Activated naive CD8-positive, alpha-beta T cell treated with anti-CD3 and anti-CD28 coated beads for 36 hours (primary cell): ENCODE measurements at places on chromosomes 16 and 17. TPM values are rescaled to one million over a fixed set of nuclear protein-coding genes. Genes with fewer than 3 reads are reported as not detected.

- H3K4me1 ChIP-seq: peaks cover 5% of the 10 kb centered on the region
- no peak for DNase-seq
- H3K27ac ChIP-seq: no peak overlapping the region
- H3K4me3 ChIP-seq: no peak overlapping the region
- H3K27me3 ChIP-seq: no peaks in the 10 kb centered on the region
These were observed 11.1 kb downstream of the C16orf86 start for GRCh38 chr16:67677712-67678111.

VPS9D1 gene
- 1.6 TPM for total RNA-seq

SLC16A6 gene
- total RNA-seq: 6.0 TPM

- DNase-seq: no peak
- H3K27ac ChIP-seq: no peak overlapping the region
- no peaks in the 10 kb centered on the region for H3K36me3 ChIP-seq
- H3K4me1 ChIP-seq: peaks cover 11% of the 10 kb centered on the region
- H3K4me3 ChIP-seq: no peak overlapping the region
These were observed 102.2 kb downstream of the CDK5R1 start for GRCh38 chr17:32588982-32589381.

- no peak overlapping the region for H3K27ac ChIP-seq
- no peak overlapping the region for H3K4me3 ChIP-seq
- peaks cover 74% of the 10 kb centered on the region for H3K27me3 ChIP-seq
- H3K4me1 ChIP-seq: peaks cover 4% of the 10 kb centered on the region
- no peak for DNase-seq
These were observed 60.3 kb upstream of the CIBAR2 start for GRCh38 chr16:85172455-85173145.

DNA sequence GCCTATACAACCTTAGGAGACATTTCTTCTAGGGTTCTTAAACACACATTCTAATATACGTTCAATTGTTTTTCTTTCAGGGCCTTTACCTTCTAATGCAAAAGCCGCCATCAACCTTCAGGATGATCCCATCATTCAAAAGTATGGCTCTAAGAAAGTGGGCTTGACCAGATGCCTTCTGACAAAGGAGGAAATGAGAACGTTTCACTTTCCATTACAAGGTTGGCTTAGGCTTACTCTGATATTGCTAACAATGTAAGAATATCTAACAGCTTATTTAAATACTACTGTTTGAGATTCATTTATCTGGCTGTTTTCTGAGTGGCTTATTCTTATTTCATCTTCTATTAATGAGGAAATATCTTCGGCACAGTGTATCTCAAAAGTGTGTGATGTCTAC, 15.4 kb downstream of the REXO5 start:
- no peak overlapping the region for H3K27ac ChIP-seq
- H3K4me3 ChIP-seq: no peak overlapping the region
- H3K4me1 ChIP-seq: peaks cover 12% of the 10 kb centered on the region
- DNase-seq: no peak
- no peaks in the 10 kb centered on the region for H3K27me3 ChIP-seq

- no peak for DNase-seq
- H3K27me3 ChIP-seq: no peaks in the 10 kb centered on the region
- no peak overlapping the region for H3K4me3 ChIP-seq
- peak overlapping the region; percentile 79 for H3K27ac ChIP-seq
- H3K36me3 ChIP-seq: peaks cover 15% of the 10 kb centered on the region
These were observed 7.4 kb downstream of the MPG start for GRCh38 chr16:85407-85782.

ASGR1 gene
- 2.8 TPM for total RNA-seq

DNA sequence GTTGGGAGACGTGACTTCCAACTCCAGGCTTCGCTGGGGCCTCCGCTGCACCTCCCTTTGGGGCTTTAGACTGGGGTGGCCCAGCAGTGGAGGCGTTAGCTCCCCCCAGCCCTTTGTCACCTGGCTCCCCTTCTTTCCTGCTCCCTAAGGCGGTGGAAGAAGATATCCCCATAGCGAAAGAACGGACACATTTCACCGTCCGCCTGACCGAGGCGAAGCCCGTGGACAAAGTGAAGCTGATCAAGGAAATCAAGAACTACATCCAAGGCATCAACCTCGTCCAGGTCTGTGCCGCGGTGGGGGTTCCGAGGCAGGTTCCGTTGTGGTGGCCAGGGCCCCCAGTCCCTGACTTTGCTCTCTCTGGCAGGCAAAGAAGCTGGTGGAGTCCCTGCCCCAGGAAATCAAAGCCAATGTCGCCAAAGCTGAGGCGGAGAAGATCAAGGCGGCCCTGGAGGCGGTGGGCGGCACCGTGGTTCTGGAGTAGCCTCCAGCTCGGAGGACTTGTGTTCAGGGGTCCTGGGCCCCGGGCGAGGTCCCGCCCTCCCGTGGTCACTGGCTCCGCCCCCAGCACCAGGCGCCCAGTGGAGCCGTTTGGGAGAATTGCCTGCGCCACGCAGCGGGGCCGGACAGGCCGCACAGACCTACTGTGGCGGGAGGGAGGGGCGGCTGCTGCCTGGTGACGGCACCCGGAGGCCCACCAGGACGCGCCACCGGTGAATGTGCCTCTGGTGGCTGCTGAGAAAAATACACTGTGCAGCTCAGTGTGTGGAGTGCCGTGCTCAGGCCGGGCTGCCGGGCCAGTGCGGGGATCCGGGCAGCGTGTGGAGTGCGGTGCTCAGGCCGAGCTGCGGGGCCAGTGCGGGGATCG, 3.8 kb downstream of the MRPL12 start:
- H3K27me3 ChIP-seq: no peaks in the 10 kb centered on the region
- no peak for DNase-seq
- H3K4me1 ChIP-seq: peaks cover 36% of the 10 kb centered on the region

DNA sequence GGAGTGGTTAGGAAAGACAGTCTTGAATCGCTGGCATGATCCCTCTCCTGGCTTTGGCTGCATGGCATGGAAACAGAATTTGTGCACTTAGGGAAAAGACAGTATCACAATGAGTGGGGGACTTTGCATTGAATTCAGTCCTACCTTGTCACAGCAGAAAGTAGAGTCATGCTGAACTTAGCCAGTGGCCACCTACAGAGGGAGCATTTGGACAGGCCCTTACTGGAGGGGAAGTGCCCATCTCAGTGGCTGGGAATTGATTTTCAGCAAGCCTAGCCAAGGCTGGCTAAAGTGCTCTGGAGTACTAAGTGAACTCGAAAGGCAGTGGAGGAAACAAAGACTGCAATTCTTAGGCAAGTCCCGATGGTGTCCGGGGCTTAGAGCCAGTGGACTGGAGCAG, 364.3 kb upstream of the TOM1L1 start:
- no peaks in the 10 kb centered on the region for H3K36me3 ChIP-seq
- H3K4me3 ChIP-seq: no peak overlapping the region
- H3K4me1 ChIP-seq: no peaks in the 10 kb centered on the region

DNA sequence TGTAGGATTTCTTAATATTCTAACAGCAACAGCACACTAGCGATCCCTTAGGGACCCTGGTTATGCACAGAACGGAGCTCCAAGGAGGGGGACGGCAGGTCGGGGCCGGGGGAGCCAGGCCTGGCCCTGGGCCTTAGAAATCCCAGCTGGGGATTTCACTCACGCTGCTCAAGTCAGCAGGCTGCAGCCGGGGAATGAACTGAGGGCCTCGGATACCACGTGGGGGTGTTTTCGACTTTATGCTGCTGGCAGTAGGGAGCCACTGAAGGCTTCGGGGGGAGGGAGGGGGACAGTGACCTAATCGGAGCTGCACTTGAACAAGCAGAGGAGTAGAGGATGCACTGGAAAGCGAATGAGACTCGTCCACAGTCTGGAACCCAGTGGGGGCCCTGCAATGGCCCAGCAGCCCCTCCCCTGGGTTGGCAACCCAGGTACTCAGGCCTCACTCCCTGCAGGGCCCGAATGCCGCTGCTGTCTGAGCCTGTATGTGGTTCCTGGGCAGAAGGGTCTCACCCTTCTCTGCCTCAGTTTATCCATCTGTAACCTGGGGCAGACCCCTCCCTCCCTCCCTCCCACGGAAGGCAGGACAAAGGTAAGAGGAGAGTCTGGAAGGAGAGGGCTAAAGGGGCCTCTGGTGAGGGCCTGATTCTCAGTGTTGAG, 53.7 kb downstream of the RPH3AL start:
- DNase-seq: no peak
- no peak overlapping the region for H3K4me3 ChIP-seq
- H3K27ac ChIP-seq: no peak overlapping the region
- H3K36me3 ChIP-seq: no peaks in the 10 kb centered on the region
- H3K27me3 ChIP-seq: no peaks in the 10 kb centered on the region
- no peaks in the 10 kb centered on the region for H3K4me1 ChIP-seq

TOM1L1 gene
- 1.0 TPM for total RNA-seq

ZMYND15 gene
- not detected for total RNA-seq

DNA sequence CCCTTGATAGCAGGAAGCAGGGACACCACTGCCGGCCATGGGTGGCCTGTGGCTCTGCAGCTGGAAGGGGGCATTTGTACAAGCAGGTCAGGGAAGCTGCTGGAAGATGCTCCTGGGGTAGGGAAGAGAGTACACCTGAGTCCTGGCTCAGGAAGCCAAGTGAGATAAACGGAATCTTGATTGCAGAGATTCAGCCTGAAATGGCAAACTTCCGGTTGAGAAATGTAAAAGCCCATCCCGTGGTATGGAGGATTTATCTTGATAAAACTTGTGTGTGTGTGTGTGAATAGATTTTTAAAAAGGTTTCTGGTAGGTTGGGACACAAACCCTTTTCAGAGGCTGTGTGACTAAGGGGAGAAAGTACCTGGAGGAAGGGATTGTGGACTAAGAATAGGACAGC, 29.6 kb downstream of the C17orf100 start:
- DNase-seq: no peak

DNA sequence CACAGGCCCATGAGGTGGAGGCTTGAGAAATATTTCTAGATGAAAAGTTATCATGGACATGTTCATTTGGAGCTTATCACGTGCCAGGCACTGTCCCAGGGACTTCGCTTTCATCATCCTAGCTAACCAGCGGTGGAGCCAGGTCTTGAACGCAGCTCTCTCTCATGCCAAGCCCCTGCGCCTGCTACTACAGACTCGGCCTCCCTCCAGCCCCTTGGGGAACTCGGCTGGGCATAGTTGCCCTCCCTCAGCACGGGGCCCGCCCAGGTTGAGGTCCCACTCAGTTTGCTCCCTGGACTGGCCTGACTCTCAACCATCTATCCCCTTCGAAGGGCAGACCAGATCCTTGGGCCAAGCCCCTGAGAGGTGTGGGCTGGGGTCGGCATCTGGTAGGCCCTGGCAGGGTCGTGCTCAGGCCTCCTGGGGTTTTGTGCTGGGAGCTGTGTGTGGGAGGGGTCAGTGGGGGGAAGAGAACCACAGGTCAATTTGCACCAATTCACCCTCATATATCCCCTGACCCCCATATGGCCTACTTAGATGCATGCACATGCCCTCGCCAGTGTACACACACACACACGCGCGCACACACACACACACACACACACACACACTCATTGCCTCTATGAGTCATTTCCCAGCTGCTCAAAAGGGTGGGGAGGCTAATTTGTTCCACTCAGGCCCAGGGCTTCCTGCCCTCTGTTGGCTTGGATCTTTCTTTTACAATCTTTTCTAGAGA, 12.1 kb upstream of the SCN4A start:
- DNase-seq: peak; percentile 46
- peak overlapping the region; percentile 62 for H3K27ac ChIP-seq
- no peak overlapping the region for H3K4me3 ChIP-seq
- peaks cover 17% of the 10 kb centered on the region for H3K4me1 ChIP-seq

DNA sequence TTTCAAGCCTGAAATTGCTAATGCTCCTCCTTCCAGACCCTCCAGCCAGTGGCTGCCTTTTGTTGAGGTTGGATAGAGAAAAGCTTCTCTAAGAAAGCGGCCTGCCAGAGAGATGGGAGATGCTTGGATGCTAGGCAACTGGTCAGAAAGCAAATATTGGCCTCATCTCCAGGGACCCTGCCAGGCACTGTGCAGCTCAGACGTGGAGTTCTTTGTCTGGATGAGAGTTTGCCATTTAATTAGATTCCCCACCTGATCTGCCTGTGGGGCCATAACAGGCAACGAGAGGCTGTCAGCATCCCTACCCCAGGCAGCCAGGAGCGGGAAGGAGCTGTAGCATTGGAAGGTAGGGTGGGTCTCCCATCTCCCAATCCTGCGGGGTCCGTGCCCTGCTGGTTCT, 52.7 kb downstream of the ASIC2 start:
- peaks cover 16% of the 10 kb centered on the region for H3K27me3 ChIP-seq
- no peaks in the 10 kb centered on the region for H3K4me1 ChIP-seq
- no peaks in the 10 kb centered on the region for H3K36me3 ChIP-seq
- no peak overlapping the region for H3K4me3 ChIP-seq

DNA sequence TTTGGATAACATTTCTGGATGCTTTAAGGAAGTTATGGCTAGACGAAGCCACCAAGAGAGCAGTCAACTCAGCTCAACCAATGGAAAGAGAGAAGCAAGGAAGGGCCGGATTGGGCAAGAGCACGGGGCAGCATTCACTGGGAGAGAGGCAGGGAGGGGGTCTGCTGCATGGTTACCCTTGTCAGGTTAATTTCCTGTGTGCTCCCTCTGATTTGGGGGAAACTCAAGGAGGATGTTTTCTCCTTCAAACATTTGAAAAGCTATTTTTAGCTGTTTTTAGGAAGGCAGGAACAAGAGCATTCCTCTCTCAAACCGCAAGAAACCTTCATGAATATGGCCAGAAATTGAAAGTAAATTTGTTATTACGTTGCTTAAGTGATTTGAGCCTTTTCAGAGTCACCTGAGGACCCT, 118.5 kb upstream of the ZFHX3 start:
- H3K4me3 ChIP-seq: no peak overlapping the region
- H3K27me3 ChIP-seq: no peaks in the 10 kb centered on the region
- H3K4me1 ChIP-seq: peaks cover 4% of the 10 kb centered on the region
- no peak for DNase-seq

TMEM235 gene
- not detected for total RNA-seq

GRIN2A gene
- not detected for total RNA-seq

DNA sequence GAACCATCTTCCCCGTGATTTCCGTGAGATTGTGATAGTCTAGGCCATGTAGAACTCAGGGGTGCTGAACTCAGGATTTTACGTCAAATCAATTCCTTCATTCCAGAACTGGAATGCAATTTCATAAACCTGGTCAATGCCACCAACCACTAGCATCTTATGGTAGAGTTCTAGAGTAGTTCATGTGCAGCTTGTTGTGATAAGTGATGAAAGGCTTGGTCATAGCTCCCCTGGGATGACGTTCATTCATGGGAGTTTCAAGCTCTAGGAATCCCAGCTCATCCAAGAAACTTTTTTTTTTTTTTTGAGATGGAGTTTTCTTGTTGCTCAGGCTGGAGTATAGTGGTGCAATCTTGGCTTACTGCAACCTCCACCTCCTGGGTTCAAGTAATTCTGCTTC, 3.7 kb upstream of the DPEP2 start:
- H3K4me3 ChIP-seq: no peak overlapping the region
- no peaks in the 10 kb centered on the region for H3K27me3 ChIP-seq
- H3K4me1 ChIP-seq: peaks cover 31% of the 10 kb centered on the region

DNA sequence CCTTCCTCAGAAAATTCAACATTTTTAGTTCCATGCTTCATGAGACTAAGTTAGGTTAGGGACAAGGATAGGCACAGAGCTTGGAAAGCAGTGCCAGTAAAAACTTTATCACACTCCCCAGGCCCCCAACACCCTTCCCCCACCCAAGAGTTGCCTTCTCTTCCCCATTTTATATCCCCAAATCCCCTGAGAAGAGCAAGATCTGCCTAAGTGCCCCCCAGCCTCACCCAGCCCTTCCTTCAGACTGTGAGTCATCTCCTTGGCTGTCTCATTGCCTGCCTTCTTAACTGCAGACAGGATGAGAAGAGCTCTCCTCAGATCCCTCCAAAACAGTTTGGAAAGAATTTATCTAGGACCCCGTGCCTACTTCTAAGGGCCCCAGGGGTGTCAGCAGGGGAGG, 55.8 kb downstream of the NEUROD2 start:
- no peak for DNase-seq
- H3K27me3 ChIP-seq: no peaks in the 10 kb centered on the region
- H3K4me1 ChIP-seq: no peaks in the 10 kb centered on the region
- peaks cover 8% of the 10 kb centered on the region for H3K36me3 ChIP-seq

KRTAP4-1 gene
- total RNA-seq: not detected

STH gene
- total RNA-seq: not detected

PRSS8 gene
- not detected for total RNA-seq

NPW gene
- total RNA-seq: 34.2 TPM
